ENCODE measurements at places on chromosomes 11 and 22.

- DNase-seq: no peak
Measured at GRCh38 chr11:106031202-106031810, 9.3 kb upstream of the MSANTD4 start.

- no peak for DNase-seq
Measured at GRCh38 chr11:119745776-119746535, 17.0 kb upstream of the NECTIN1 start.

DNA sequence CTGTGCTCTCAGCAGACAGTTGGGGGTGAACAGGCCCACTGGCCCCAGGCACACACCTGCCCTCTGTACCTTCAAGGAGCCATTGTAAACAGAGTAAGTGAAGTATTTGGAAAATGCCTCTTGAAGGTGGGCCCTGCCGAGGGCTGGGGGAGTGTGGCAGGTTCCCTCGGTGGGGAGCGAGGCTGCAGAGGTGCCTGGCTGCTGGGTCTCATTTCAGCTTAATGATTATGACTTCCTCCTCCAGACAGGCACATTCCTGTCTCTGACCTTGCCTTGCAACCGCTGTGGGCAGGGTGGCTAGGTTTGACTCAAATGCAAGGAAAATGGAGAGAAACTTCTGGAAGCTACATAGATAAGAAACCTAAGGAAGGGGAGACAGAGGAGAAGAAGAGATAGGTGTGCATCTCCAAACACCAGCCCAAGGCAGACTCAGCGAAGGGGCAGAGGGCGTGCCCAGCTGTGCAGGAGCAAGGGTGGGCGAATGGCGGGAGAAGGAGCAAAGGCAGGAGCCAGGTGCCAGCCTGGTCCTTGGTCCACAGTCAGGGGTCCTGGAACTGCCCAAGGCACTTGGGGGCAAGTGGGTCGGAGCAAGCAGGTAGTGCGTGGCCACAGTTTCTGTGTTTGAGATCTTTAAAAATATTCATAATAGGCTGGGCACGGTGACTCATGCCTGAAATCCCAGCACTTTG, 14.0 kb downstream of the GRAMD4 start:
- no peak for DNase-seq

- no peak for DNase-seq
Measured at GRCh38 chr11:2689651-2690575, 9.9 kb downstream of the KCNQ1OT1 start.

DNA sequence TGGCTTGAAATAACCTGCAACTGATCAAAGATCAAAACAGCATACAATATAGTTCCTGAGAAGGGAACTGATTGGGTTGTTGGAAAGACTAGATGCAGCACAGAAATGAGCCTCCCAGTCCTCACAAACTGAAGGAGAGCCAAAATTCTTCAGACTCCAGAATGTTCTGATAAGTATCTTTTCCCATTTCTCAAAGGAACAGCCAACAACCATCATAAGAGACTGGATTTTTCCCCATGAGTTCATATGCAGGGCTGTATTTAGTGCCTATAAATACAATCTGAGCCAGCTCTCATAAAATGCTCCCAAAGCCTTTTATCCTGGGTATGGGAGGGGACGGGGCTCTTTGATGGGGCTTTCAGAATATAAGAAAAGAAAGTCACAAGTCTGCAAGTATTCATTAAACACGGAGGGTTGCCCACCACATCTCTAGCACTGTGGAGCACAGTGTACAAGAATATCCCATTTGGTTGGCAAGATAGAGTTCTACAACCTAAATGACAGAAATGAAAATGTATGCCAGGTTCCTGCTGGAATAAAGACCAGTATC, 50.7 kb upstream of the LYVE1 start:
- DNase-seq: no peak

GRCh38 chr22:17436382-17436980, 67.2 kb downstream of the CECR2 start:
- DNase-seq: no peak

- DNase-seq: no peak
Measured at GRCh38 chr11:129694538-129694937, 121.1 kb upstream of the TMEM45B start.

DNA sequence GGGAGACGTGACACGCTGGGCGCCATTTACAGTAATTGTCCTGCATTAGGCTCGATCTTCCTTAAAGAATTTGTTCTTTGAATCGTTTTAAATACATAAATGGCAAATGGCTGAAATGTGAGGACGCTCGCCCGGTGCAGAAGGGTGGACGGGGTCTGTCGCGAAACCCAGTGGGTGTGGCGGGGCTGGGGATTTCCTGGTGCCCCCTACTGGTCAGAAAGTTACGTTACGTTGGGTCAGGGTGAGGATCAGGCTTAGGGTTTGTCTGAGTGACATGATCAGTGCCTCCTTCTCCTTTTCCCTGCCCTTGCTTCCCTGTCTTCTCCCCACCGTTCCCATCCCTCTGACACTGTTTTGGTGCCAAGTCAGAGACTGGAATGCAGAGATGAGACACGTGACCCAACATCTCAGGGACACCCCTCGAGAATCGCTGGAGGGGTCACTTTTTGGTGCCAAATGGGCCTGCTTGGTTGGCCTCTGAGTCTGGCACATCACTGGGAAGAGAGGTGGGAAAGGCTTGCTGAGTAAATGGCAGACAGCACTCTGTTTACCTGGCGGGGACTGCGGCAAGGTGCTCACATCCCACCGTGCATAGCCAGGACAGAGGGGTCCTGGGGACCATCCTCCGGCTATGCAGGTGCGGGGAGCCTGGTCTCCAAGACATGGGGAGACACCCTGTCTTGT, 1107.6 kb downstream of the BRD1 start:
- DNase-seq: no peak

GRCh38 chr22:39012533-39013511, 1.2 kb upstream of the APOBEC3C start:
- DNase-seq: no peak

- DNase-seq: no peak
Measured at GRCh38 chr22:43476341-43476740, 64.5 kb downstream of the MPPED1 start.

GRCh38 chr11:116348226-116348625, 424.6 kb downstream of the BUD13 start:
- no peak for DNase-seq
